ENCODE measurements at places on chromosomes 3 and 15.

DNA sequence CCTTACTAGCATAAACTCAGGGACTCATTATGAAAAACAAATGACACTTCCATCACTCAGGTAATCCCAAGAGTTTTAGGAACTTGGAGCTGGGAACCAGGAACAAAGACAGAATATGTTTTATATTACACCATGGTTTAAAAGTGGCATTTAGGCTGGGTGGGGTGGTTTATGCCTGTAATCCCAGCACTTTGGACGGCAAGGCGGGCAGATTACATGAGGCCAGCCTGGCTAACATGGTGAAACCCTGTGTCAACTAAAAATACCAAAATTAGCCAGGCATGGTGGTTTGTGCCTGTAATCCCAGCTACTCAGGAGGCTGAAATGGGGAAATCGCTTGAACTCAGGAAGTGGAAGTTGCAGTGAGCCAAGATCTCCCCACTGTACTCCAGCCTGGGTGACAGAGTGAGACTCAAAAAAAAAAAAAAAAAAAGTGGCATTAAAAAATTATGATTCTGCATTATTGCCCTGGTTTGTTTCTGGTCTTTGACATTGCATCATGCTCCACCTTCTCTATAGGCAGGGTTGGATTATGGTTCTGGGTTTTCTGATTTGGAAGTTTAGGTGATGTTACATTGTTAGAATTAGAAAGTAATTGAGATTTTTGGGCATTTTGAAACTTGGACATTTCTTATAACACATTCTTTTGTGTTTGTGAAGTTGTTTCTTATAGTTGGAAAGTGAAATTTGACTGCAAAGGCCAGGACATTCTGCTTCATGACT, 19.0 kb downstream of the SQOR start:
- no peak for DNase-seq

DNA sequence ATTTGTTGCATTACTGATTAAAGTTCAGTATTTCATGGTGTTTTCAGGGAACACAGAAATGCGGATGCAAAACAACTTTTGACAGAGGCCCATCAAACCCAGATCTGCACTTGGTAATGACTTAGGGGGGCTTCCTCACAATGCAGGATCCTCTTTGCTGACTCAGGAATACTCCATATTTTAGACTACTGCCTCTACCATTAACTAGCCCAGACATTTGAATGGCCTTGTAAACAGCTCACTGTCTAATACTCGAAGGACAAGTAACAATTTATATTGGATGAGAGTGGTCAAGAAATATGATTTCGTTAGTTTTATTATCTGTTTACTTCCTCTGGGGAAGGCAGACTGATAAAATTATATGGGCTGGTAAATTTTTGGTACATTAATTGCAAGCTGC, 9.0 kb upstream of the KIF23 start:
- no peak for DNase-seq

GRCh38 chr3:58963928-58964503, 85.8 kb downstream of the CFAP20DC start:
- DNase-seq, result no peak

DNA sequence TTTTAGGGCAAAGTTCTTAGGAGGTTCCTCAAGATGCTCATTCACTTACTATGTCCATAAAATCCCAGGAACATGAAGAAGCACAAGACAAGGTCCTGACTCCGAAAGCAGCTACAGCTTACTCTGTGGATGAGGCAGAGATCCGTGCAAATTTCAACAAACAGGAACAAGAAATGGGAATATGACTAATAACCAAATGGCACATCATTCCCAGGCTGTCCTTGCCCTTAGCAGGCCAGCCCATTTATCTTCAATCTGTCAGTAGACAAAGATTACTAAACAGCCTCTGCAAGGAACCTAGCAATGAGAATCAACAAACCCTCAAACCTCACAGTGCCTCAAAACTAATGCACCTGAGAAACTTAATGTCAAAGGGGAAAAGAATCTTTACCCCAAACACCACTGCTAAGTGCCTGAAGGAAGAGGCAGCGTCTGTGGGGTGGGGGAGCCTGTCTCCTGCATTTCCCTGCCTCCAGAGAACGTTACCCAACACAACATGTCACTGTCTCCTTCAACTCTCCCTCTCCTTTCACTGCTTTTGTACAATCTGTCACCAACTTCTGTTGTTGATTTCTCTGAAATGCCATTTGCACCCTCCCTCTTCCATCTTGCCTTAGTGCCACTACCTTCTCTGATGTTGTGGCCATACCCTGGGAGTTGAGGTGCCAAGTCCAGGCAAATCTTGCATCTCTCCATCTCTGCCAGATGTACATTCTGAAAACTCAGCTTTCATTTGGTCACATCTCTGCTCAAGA, 4.8 kb downstream of the TNFAIP8L3 start:
- DNase-seq, result no peak

- DNase-seq, result no peak
These were observed at the start of gene CATSPER2 for GRCh38 chr15:43648649-43649429. CATSPER2 (minus strand) TSS chr15:43648844; CDS start chr15:43648061, 783 bp downstream.

DNA sequence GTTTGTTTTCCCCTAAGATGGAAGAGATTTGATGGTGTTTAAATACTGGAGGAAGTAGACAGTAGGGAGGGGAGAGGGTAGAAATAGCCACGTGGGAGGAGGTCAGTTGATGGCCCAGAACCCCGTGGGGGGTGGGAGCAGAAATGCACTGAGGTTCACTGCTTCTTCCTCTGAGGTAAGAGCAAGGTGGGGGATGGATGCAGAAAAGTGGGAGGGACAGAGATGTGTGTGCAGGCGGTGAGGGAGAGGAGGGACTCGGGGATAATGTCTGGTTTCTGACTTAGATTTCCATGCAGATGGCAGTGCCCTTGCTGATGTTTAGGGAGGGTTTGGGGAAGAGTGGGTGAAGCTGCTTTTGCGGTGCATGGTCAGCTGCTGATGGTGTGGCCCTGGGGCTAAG, 102.9 kb downstream of the ARNT2 start:
- no peak for DNase-seq

- no peak for DNase-seq
These were observed 78.2 kb downstream of the NR2F2 start for GRCh38 chr15:96408591-96409183.

GRCh38 chr3:28836199-28836598, 444.7 kb upstream of the RBMS3 start:
- DNase-seq, result no peak

GRCh38 chr3:20380295-20380694, 194.3 kb upstream of the SGO1 start:
- no peak for DNase-seq

DNA sequence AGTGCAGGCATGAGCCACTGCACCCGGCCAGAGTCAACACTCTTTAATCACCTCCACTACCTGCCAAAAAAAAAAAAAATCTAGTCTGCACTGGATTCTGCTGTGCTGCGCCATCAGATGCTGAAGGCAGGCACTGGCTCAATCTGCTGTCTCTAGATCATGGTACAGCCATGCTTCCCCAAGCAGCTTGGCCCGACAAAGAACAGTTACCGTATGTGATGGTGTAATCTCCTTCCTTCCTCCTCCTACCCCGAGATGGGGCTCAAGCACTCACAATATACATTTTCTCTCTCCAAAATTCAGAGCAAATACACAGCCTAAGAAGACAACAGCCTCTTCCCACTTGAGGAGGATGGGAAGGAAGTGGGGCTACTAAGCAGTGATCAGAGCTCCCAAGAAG, 45.1 kb downstream of the DAPK2 start:
- no peak for DNase-seq

GRCh38 chr15:70521576-70522322, 241.6 kb downstream of the UACA start:
- peak; percentile 0 for DNase-seq

DNA sequence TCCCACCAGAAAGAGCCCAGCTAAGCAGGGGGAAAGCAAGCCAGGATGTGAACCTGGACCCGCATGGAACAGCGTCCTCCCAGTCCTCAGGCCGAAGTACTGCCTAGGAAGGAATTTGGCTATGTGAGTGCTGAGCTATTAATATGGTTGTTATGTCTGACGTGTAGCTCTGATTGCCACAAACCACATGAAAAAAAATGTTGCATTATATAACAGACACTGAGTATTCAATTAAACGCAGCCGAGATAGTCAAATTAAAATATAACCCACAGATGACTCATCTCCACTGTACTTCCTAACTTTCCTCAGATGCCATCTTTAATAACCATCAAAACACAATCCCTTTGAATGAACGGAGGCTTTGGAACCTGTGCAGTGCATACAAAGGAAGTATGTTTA, 111.1 kb downstream of the GABRB3 start:
- DNase-seq, result no peak

- DNase-seq, result no peak
These were observed 82.3 kb downstream of the LRTM1 start for GRCh38 chr3:54845551-54845950.

GRCh38 chr15:69909719-69910444, 187.8 kb downstream of the TLE3 start:
- no peak for DNase-seq

DNA sequence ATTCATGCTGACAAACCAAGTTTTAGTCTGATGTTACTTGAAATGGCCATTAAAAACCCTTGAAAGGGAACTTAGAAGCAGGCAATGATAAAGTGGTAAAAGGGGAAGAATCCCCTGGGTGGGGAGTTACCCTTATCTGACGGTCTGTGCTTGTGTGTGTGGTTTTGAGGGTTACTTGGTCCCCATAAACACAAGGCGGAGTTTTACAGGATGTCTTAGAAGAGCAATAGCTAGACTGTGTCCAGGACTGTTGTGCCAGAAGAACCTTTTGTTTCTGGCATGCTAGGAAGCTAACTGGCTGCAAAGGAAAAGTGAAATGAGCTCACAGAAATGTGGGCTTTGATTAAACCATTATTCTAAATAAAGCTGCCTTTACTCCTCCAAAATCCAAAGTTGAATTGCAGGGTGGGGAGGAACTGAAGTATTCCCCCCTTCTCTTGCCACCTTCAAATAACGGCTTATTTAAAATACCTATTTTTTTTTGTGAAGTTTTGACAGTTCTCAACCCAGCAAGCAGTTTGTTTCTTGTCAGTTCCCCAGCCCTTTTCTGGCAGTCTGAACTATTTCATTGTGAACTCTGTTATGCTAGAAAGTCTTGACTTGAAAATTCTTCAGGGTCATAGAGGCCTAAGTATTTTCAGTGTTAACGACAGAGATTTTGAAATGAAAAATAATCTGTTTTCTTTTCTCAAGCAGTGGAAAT, 443.5 kb downstream of the OTOL1 start:
- no peak for DNase-seq
